Mesenchymal stem cell (in vitro differentiated cells and primary cell): ENCODE measurements at places on chromosomes 11 and 22.

DNA sequence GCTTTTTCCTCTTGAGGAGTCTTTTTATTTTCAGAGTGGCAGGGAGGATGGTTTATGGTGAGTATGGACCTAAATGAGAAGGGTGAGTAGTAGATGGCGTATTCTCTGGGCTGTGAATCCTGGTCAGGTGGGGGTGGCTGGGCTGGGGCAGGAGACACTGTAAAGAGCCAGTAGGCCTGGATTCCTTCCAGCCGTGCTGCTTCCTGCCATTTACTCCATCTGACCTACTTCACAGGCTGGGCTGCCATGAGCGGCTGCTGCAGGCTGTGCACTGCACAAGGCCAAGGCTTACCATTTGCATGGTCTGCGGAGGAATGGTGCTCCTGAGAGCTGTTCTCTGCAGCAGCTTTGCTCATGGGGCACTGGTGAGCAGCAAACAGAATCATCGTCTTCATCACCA lies 297.6 kb downstream of the KIRREL3 start:
- H3K36me3 ChIP-seq: no peaks in the 10 kb centered on the region
- no peaks in the 10 kb centered on the region for H3K27me3 ChIP-seq
- peaks cover 9% of the 10 kb centered on the region for H3K4me1 ChIP-seq
- no peak for DNase-seq

DNA sequence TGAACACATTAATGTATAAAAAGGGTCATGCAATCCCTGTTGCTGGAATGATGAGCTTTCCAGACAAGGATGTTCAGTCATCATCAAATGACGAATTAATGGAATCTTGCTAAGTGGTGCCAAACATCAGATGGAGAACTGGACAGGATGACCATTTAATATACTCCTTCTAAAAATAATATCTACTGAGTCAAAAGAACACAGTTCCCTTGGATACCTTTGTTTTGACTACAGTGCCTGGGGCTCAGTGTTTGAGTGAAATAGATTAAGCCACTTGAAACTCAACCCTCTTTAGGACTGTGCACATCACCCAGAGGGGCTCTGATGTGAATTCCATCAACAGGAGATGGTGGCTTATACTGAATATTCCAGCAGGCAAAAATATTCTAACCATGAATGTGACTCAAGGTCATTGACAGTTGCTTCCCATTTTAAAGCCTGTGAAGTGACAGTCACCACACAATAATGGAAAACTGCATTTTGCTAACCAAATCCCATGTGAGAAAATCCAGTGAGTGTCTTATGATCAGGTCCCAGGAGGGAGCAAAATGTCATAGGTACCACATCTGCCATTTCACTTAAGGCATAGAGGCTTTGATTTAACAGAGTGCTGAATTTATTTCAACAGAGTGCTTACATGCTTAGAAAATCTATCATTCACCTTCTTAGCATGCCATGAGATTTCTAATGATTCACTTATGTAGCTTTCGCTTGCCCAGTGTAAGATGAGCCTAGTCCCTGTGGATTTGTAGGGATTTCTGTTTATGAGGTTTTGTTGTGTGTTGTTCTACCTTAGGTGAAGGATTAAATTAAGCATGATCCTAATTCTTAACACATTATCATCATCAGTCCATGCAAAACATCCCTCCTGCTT lies 41.3 kb upstream of the SLN start:
- H3K4me3 ChIP-seq: no peak overlapping the region
- H3K36me3 ChIP-seq: no peaks in the 10 kb centered on the region
- H3K27ac ChIP-seq: no peak overlapping the region
- DNase-seq: peak; percentile 10

DNA sequence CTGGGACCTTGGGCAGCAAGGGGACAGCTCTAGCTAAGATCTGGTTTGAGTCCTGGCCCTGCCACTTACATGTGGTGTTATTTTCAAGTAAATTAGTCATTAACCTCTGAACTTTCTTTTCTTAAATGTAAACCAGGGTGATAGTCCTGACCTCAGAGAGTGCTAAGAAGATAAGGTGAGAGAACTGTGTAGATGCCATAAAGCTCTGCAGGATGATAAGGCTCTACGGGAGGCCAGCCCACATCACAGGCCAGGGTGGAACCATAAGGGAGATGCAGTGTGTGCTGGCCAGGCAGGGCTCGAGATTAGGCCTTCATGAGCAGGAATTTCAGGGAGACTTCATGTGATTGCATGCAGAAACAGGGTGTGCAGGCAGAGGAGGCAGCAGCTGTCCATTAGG lies 24.2 kb downstream of the NECTIN1 start:
- H3K4me1 ChIP-seq: peaks cover 24% of the 10 kb centered on the region
- no peak for DNase-seq
- H3K27me3 ChIP-seq: no peaks in the 10 kb centered on the region

DNA sequence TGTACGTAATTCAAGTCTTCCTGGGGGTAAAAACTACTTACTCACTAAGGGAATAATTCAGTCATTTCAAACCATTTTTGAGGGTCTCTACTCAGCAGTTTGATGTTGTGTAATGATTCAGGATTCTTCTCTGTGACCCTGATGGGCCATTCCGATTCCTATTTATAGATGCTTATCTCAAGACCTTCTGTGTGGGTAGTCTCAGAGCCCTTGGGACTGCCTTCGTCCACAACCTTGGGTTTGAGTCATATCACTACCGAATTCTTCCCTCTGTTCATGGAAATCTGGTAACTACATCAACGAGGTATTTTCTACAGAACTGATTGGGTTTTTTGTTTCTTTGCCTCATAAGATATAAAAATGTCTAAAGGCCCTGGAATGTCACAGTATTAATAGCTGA lies 14.3 kb upstream of the CBX6 start:
- H3K36me3 ChIP-seq: no peaks in the 10 kb centered on the region
- DNase-seq: no peak
- peaks cover 31% of the 10 kb centered on the region for H3K27me3 ChIP-seq
- no peak overlapping the region for H3K27ac ChIP-seq

GRCh38 chr22:30873661-30874060 lies 94.9 kb downstream of the MORC2 start:
- no peaks in the 10 kb centered on the region for H3K27me3 ChIP-seq
- peaks cover 23% of the 10 kb centered on the region for H3K36me3 ChIP-seq
- no peak overlapping the region for H3K27ac ChIP-seq
- DNase-seq: no peak
- H3K4me3 ChIP-seq: no peak overlapping the region

- H3K27me3 ChIP-seq: no peaks in the 10 kb centered on the region
- peaks cover 11% of the 10 kb centered on the region for H3K4me1 ChIP-seq
- DNase-seq: peak; percentile 93
- peak overlapping the region; percentile 62 for H3K27ac ChIP-seq
These were observed 33.4 kb upstream of the PTPRJ start for GRCh38 chr11:47946682-47947559.

GRCh38 chr11:118217575-118217974 lies 7.2 kb downstream of the JAML start:
- no peak for DNase-seq
- H3K4me1 ChIP-seq: no peaks in the 10 kb centered on the region
- peaks cover 56% of the 10 kb centered on the region for H3K27me3 ChIP-seq
- no peak overlapping the region for H3K4me3 ChIP-seq

DNA sequence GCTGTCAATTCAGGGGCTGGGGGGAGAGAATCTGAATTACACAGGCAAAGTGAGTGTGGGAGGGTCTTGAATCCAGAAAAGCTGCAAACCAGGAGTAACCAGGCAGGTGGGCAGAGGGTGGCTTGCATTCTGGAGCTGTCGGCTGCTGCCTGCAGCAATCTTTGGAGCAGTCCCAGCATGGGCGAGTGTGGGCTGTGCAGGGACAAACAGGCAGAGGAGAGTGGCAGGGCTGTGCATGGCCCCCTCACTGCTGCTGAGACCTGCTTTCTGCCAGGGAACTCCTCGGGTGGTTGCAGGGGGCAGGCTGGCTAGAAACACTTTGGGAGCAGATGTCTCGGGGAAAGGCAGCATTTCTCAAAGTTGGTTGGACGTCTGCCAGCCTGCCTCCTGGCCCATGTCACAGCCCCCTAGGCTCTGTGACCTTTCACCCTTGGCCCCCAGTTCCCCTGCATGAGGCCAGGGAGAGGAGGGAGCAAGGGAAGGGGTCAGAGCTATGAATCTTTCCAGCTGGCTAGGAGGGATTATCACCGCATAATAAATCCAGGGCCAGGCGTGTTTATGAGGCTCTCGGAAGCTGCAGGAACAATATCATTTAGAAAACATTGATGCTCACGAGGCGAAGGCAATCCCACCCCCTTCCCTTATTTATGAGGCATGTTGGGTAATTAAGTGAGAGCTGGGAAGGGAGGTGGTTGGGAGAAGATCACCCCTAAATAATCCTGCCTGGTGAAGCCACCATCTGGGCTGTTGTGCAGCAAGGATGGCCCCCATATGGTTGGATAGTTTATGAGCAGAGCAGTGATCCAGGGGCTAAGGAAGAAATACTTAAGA lies 212.3 kb upstream of the NCAM1 start:
- peaks cover 57% of the 10 kb centered on the region for H3K27me3 ChIP-seq
- H3K4me3 ChIP-seq: no peak overlapping the region
- H3K36me3 ChIP-seq: no peaks in the 10 kb centered on the region
- no peaks in the 10 kb centered on the region for H3K4me1 ChIP-seq

DNA sequence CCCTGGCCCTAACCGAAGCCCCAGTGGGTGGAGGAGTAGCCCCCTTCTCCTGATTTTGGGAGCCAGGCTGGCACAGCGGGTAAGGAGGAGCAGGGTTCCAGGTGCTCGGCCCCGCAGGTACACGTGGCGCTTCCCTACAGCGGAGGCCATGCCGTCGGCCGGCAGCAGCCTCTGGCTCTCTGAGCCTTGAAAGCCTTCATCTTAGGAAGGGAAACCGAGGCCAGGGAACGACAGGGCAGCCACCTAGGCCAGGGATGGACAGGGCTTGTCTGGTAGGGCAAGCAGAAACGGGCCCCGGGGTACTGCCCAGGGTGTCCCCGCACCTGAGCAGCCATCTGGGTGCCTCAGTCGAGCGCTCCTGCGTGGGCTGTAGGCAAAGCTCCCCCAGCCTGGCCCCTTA lies 28.7 kb downstream of the MOB2 start:
- H3K4me3 ChIP-seq: no peak overlapping the region
- peaks cover 18% of the 10 kb centered on the region for H3K27me3 ChIP-seq
- peaks cover under 1% of the 10 kb centered on the region for H3K36me3 ChIP-seq
- DNase-seq: no peak

- H3K4me3 ChIP-seq: no peak overlapping the region
- H3K27me3 ChIP-seq: no peaks in the 10 kb centered on the region
- H3K4me1 ChIP-seq: no peaks in the 10 kb centered on the region
- peak; percentile 4 for DNase-seq
These were observed 39.4 kb downstream of the CARD18 start for GRCh38 chr11:105100206-105100605.

GRCh38 chr22:21754523-21754922 lies 18.9 kb upstream of the YPEL1 start:
- DNase-seq: no peak
- H3K4me3 ChIP-seq: no peak overlapping the region
- H3K36me3 ChIP-seq: peaks cover 13% of the 10 kb centered on the region
- peaks cover 6% of the 10 kb centered on the region for H3K4me1 ChIP-seq
- H3K27ac ChIP-seq: no peak overlapping the region

DNA sequence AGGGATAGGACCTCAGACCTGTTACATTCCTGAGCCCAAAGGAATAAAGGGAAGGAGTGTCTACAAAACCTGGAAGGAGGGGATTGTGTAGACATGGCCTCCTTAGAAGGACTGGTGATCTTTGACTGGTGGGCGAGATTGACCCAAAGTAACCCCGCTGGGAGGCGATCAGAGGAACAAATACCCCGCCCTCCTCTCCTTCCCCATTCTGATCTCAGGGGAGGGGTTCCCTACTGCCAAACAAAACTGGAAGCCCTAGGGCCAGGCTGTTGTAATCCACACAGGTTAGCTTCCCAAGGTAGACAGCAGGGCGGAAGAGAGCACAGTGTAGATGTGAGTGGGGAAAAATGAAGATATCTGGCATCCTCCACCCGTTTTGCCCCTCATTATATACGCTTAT lies 24.7 kb downstream of the NCF4 start:
- no peak overlapping the region for H3K27ac ChIP-seq
- no peaks in the 10 kb centered on the region for H3K4me1 ChIP-seq
- peaks cover 21% of the 10 kb centered on the region for H3K27me3 ChIP-seq
- no peak for DNase-seq
- no peaks in the 10 kb centered on the region for H3K36me3 ChIP-seq

GRCh38 chr11:116109228-116109627 lies 605.0 kb upstream of the CADM1 start:
- H3K4me1 ChIP-seq: peaks cover 4% of the 10 kb centered on the region
- H3K27me3 ChIP-seq: peaks cover 22% of the 10 kb centered on the region
- no peak overlapping the region for H3K4me3 ChIP-seq
- no peaks in the 10 kb centered on the region for H3K36me3 ChIP-seq
- H3K27ac ChIP-seq: no peak overlapping the region
- peak; percentile 6 for DNase-seq

- peaks cover 33% of the 10 kb centered on the region for H3K27me3 ChIP-seq
- peak overlapping the region; percentile 3 for H3K27ac ChIP-seq
- peaks cover 41% of the 10 kb centered on the region for H3K4me1 ChIP-seq
- DNase-seq: peak; percentile 86
These were observed 28.3 kb upstream of the WNT11 start for GRCh38 chr11:76234416-76235232.

GRCh38 chr11:34794696-34795095 lies 121.5 kb downstream of the APIP start:
- no peak for DNase-seq
- H3K27me3 ChIP-seq: peaks cover 33% of the 10 kb centered on the region
- H3K36me3 ChIP-seq: no peaks in the 10 kb centered on the region
